ENCODE measurements at places on chromosomes 6 and 20. TPM values are rescaled to one million over a fixed set of nuclear protein-coding genes. Genes with fewer than 3 reads are reported as not detected.

DNA sequence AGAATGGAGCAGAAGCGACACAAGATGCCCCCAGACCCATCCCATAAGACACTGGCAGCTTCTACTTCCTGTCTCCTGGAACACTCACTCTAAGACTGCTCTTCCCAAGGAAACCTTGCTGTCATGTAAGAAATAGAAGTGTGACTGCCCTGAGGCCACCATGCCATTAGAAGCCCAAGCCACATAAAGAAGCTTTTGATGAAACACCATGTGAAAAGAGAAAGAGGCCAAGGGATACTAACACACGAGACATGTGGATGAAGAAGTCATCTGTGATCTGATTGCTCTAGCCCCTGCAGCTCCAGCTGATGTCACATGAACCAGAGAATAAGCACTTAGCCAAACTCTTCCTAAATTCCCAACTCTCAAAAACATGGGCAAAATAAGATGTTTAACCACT lies 117.9 kb upstream of the PCSK2 start:
- no peak for DNase-seq
- H3K27me3 ChIP-seq = no peaks in the 10 kb centered on the region
- no peaks in the 10 kb centered on the region for H3K4me1 ChIP-seq
- no peaks in the 10 kb centered on the region for H3K36me3 ChIP-seq

GRCh38 chr6:166684170-166684569 lies 57.1 kb upstream of the RPS6KA2 start:
- H3K4me1 ChIP-seq = no peaks in the 10 kb centered on the region
- H3K36me3 ChIP-seq = no peaks in the 10 kb centered on the region
- no peaks in the 10 kb centered on the region for H3K27me3 ChIP-seq
- no peak for DNase-seq
- no peak overlapping the region for H3K27ac ChIP-seq

- DNase-seq = no peak
- H3K36me3 ChIP-seq = no peaks in the 10 kb centered on the region
- H3K27me3 ChIP-seq = no peaks in the 10 kb centered on the region
- no peak overlapping the region for H3K4me3 ChIP-seq
- H3K4me1 ChIP-seq = no peaks in the 10 kb centered on the region
Observed at GRCh38 chr6:89999945-90000825, 105.9 kb downstream of the GJA10 start.

- H3K27me3 ChIP-seq = no peaks in the 10 kb centered on the region
- no peaks in the 10 kb centered on the region for H3K4me1 ChIP-seq
- H3K27ac ChIP-seq = no peak overlapping the region
Observed at GRCh38 chr6:85368631-85369030, 81.3 kb upstream of the NT5E start.

- no peaks in the 10 kb centered on the region for H3K4me1 ChIP-seq
- H3K27ac ChIP-seq = no peak overlapping the region
- no peaks in the 10 kb centered on the region for H3K27me3 ChIP-seq
- no peak overlapping the region for H3K4me3 ChIP-seq
- no peak for DNase-seq
Observed at GRCh38 chr6:87182321-87182720, 27.0 kb downstream of the ZNF292 start.

VIP gene
- not detected for total RNA-seq
